ENCODE measurements at places on chromosomes 11 and 22.

GRCh38 chr11:68037411-68038225 is 1.2 kb upstream of the TCIRG1 start:
- no peak for DNase-seq

DNA sequence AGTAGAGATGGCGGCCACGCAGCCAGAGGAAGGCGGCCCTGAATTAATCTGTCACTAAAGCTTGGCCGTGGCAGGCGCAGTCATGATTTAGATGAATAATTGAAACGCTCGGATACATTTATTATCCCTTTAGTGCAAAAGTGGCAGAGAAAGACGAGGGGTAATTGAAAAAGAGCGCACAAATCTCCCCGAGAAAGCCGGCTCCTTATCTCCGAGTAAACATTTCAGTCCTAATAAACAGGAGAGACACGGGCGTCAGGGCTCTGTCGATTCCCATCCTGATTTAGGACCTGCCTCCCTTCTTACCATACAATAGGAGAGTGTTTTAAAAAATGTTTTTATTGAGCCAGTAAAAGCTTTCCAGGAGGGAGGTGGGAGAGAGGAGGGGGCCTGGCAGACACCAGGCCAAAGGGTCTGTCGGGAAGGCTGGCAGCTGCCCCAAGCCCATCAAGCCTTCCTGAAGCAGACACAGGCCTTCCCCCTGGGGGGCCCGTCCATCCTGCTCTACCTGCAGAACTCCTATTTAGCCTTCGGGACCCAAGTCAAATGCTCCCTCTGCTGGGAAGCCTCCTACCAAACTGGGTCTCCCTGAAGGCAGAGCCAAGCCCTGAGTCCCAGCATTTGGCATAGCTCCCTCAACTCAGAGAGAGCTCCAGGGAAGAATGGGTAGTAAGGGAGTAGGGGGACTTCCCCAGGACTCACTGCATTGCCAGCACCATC is 22.8 kb downstream of the OTUB1 start:
- no peak for DNase-seq

DNA sequence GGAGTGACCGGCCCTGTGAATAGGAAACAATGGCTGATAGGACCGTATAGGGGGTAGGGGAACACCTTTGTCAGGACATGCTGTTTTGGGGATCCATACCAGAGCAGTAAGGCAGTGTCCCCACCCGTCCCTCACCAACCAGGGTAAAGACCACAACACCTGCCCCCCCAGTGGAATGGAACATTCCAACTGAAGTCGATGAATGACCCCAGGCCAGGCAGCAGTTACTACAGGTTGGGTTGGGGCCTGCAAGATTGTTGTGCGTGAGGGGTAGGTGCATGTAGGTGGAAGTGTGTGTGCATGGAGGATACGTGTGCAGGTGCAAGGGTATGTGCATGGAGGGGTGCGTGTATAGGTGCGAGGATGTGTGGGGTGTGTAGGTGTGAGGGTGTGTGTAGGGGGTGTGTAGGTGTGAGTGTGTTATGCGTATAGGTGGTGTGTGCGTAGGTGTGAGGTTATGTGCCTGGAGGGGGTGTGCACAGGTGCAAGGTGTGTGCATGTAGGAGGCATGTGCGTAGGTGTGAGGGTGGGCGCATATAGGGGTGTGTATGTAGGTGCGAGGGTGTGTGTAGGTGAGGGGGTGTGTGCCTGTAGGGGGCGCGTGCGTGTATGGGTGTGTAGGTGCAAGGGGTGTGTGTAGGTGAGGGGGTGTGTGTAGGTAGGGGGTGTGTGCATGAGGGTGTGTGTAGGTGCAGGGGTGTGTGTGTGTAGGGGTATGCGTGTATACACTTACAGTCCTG is 32.9 kb downstream of the PISD start:
- DNase-seq, result no peak

DNA sequence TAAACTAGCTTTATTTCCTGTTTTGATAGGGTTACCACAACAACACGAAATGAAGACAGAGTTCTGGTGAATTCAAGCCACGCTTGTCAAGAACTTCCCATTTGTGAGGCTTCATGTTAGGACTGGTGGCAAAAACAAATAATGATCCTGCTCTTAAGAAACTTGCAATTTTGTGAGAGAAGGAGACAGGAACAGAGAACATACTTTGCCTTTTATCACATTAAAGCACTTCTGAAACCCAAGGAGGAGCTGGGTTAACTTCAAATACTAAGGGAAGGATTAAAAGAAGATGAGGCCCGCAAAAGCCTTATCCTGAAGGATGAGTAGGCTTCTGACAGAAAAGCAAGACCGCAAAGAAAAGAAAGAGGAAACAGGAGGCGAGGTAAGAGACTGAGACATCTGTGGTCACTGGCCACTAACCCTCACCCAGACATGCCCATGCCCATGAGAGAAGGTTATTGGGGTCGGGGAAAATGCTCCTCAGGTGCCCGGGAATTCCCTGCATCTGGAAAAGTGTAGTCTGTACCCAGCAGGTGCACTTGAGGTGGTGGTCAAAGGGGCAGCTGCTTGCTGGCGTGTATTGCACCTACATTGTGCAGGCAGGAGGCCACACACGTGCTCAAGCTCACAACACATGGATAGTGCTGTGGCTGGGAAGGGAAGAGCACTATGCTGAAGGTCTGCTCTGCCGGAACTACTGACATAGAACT is 50.5 kb downstream of the MAPK1 start:
- DNase-seq, result no peak

GRCh38 chr22:46796566-46797195 is 34.2 kb downstream of the TBC1D22A start:
- DNase-seq, result no peak

DNA sequence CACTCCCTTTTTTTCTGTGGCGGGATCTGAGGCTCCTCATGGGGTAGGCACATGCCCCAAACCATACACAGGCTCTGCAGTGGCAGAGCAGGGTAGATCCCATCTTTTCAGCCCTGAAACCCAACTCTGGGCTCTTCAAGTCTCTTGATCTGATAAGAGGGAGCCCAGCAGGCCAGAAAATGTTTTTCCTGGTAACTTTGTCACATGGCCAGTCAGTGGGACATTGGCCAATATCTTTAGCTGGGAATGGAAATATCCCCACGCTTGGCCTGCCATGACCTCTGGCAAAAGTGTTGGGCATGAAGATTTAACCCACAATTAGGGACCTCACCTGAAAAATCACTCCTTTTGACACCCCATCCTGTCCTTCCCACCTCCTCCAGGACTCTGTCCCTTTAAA is 8.1 kb downstream of the INPP5J start:
- no peak for DNase-seq

- no peak for DNase-seq
Observed at GRCh38 chr11:15918212-15918611, 438.1 kb downstream of the SOX6 start.

- no peak for DNase-seq
Observed at GRCh38 chr11:76564364-76564763, 106.2 kb downstream of the LRRC32 start.

DNA sequence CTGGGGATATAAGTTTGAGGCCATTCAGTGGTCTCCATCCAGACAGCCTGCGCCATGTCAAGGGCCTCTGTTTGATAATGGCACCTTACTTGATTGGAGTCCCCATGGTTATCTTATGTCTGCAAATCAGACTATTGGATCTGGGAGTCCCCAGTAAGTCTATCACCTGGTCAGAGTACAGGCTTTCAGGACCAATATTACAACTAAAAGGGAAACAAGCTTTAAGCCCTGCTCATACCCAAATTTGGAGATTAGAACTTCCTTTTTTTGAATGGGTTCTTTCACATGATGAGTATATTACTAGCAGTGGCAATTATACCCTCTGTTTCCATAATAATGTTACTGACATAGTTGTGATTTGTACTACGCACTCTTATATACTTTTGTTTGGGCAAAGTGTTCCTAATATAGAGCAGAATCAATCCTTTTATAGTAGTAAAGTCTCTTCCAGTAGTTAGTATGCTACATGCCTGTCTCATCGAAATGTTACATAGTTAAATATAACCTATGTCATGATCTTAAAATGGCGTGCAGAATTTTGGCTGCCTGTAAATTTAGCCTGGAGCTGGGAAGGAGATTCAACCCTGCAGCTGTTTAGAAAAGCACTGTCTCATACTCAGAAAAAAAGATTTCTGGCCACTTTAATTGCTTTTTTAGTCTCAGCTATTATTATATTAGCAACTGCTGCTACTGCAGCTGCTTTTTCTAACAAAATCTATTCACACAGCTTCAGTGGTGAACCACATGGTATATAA is 4.9 kb downstream of the MS4A15 start:
- no peak for DNase-seq

- no peak for DNase-seq
Observed at GRCh38 chr11:29119707-29120618, 896.9 kb downstream of the KCNA4 start.

DNA sequence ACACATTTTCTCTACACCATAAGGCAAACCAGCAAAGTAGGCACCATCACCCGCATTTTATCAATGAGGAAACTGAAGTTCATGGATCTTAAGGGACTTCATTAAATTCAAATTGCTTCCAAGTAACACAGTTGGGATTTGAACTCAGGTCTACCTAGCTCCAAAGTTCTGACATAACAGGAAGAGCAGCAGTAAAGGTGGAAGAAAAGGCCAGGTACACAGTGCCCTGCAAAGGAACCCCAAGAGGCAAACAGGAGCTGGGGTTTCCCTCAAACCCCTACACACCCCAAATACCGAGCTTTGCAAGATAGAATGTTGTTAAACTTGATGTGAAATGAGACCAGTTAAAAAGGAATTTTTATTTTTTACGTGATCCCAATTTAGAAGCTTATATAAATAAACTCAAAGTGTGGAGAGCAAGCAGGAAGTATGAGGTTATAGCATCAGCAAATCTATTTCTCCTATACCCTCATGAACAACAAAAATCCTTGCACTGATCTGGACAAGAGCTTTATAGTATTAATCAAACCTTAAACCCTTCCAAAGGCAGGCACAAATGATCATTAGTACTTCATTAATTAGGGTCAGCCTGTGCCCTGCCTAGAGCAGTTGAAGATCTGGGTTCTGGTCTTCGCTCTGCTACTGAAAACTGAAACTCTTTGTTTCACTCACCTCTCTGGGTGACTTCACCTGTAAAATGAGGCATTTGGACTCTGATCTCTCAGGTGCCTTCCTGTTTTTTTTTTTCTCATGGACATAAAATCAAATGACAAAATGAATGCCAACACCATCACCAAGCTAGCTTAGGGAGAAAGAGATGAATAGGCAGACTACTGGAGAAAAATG is 36.5 kb downstream of the SYTL2 start:
- DNase-seq, result no peak

All from caudate nucleus (tissue), 63 donors.